ENCODE measurements at places on chromosomes 13 and 19. TPM values are rescaled to one million over a fixed set of nuclear protein-coding genes. Genes with fewer than 3 reads are reported as not detected.

ABHD8 gene
- total RNA-seq, result 6.0 TPM

C19orf33 gene
- not detected for total RNA-seq

FPR2 gene
- not detected for total RNA-seq

ZNF554 gene
- total RNA-seq, result 2.3 TPM

ANKRD24 gene
- total RNA-seq, result 0.90 TPM

NOTCH3 gene
- 0.04 TPM for total RNA-seq

KRTDAP gene
- not detected for total RNA-seq

- DNase-seq, result no peak
Observed at GRCh38 chr13:104648291-104648690, 1582.1 kb upstream of the SLC10A2 start.

- no peak for DNase-seq
Observed at GRCh38 chr13:94009701-94010100, 469.8 kb downstream of the DCT start.

DNA sequence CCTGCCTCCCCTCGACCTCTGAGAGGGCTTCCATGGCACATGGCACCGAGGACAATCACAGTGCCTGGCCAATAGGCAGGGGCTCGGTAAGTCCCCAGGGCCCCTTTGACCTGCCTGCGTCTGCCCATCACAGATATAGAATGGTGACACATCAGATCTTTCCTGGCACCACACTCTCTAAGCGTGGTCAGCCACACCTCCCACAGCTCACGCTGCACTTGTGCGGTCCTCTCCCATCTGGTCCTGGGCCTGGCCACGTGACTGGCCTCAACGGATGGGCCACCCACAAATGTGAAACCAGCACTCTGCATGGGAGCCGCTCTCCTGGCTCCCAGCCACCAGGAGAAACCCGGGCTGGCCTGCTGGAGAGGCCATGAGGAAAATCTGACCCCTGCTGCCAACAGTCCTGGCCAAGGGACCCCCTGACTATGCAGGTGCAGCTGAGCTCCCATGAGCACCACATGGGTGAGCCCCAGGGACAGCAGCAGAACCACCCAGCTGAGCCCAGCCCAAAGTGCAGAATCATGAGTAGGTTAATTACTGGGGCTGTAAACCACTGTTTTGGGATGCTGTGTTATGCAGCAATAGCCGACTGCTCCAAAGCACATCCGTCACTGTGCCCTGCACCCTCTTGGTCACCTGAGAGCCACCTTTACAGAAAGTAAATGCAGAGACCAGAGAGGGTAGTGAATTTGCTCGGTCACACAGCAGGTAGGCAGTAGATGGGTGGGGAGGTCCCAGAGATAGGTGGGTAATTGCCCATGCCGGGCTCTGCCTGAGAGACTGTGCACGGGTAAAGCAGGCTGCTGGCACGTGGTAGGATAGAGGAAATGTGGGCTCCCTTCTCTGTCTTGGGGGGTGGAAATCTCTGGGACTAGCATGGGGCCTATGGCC, 9.7 kb upstream of the MEF2B start:
- DNase-seq, result no peak

DNA sequence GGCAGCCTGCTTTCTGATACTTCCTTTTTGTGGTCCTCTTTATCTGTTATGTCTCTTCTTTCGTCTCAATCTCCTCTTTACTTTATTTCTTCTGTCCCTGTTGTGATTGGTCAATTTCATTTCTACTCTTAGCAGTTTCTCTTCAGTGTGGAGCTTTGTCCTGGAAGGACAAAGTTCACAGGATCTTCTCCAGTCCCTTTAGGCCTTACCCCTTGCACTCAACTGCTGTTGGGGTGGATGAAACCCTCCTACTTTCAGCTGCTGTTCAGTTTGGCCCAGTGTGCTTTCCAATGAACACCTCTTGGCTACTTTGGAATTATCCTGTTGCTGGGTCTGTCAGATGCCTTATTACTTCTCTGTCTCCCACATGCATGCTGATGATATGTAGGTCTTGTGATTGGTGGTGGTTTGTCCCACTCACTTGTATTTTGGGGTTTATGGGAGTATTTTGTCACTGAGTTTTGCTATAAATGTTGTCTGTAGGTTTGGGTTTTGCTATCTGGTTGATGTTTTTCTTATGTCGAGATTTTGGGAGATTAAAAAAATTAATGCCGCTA, 24.8 kb downstream of the WDR62 start:
- no peak for DNase-seq

DNA sequence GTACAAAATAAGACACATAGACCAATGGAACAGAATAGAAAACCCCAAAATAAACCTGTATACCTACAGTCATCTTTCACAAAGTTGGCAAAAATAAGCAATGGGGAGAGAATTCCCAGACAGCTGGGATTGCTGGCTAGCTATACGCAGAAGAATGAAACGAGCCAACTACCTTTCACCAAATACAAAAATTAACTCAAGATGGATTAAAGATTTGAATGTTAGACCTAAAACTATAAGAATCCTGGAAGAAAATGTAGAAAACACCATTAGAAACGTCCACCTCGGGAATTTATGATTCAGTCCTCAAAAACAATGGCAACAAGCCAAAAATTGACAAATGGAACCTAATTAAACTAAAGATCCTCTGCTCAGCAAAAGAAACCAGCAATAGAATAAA, 408.1 kb upstream of the SLITRK1 start:
- no peak for DNase-seq

DNA sequence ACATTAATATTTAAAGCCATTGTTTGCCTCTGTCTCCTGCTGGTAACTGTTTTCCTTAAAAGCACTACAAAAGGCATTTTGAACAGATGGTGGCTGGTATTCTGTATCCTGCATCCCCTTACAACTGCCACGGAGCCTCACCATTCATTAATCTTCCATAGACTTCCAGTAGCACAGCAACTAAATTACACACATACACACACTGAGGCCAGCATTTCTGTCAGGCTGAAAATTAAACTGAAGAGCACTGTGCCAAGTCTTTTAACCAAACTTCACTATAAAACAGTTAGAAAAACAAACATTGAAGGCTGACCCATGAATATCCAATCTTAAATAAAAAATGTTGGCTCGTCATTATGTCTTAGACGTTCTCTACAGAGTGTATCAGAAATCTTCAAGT, 697.8 kb downstream of the DACH1 start:
- DNase-seq, result no peak

- DNase-seq, result peak; percentile 35
Observed at GRCh38 chr19:532561-533363, 1.2 kb downstream of the CDC34 start.

- peak; percentile 50 for DNase-seq
Observed at GRCh38 chr19:4083677-4084546, 17.2 kb upstream of the ZBTB7A start.

GRCh38 chr19:37979547-37980082, 72.6 kb downstream of the SIPA1L3 start:
- DNase-seq, result no peak

DNA sequence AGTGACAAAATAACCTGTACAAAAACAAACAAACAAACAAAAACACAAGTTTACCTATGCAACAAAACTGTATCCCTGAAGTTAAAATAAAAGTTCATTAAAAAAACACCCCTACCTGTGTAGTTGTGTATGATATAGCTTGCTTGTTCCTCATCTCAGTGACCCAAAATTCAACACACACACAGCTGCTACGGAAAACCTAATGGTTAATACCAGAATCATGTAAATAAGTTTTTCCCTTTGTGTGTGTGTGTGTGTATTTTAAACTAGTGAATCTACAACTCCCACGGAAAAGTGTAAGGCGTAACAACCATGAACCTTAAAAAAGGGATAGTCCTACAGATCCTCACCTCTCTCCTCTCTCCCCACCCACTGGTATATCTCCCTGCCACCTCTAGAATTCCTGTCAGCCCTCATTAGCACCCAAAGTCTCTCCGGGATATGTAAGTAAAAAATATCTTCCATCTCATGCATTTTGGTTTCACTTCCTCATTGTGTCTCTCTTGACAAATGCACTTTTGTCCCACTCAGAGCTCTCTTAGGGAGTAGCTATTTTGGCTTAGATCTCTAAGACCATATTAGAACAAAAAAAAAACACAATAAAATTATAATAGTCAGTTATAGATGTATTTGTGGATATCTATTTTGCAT, 2236.5 kb downstream of the PCDH9 start:
- DNase-seq, result no peak

DNA sequence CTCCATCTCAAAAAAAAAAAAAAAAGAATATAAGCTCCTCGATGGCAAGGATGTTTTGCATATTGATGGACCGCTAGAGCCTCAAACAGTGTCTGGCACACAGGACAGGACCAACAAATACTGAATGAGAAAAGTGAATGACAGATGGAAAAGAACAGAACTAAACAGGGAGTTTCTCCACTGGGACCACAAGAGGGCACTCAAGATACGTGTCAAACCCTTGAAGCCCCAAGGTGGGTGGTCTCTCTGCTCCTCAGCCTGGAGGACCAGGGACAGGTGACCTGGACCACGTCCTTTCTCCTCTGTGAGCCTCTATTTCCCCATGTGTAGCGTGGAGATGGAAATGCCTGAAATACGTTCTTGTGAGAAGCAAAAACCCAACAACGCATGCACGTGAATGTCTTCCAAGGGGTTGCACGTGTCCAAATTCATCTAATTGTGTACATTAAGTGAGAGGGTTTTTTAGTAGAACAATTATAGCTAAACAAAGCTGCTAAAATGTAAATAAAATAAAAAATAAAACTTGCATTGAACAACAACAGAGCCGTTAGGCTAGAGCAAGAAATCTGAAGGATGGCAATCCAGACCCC, 5.7 kb upstream of the CDC42EP5 start:
- DNase-seq, result no peak

DNA sequence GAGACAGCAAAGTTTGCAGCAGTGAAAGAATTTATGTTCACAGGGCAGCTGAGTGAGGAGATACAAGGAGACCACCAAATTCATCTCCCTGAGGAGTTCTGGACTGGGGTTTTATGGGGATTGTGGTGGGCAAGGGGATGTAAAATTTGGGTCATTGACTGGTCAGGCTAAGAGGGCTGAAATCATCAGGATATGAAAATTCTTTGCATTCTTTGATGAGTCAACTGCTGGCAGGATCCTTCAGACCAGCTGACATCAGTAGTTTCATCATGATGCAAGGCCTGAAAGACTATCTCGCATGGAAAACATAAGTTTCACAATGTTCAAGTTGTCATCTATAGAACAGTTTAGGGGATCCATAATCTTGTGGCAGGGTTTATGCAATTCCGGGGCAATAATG, 869.5 kb upstream of the PCDH9 start:
- no peak for DNase-seq

GRCh38 chr13:23848646-23849141, 40.5 kb downstream of the MIPEP start:
- DNase-seq, result no peak

- no peak for DNase-seq
Observed at GRCh38 chr13:45356966-45357672, 16.1 kb upstream of the TPT1 start.

DNA sequence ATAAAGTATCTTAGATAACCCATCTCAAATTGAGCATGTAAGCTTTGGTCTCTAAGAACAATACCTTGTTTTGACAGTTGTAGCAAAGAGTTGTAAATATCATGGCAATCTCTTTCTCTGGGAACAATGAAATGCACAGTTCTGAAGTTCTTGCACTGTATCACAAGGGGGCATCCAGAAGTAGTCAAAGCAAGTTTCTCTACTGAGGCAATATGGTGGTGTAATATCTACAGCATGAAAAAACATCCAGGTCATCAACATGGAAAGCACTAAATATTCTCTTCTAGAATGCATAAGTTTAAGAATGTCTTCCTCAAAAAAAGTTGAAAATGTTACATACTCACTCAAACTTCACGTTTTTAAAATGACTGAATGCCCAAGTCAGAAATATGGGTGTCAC, 19.6 kb downstream of the MTMR6 start:
- DNase-seq, result peak; percentile 2

DNA sequence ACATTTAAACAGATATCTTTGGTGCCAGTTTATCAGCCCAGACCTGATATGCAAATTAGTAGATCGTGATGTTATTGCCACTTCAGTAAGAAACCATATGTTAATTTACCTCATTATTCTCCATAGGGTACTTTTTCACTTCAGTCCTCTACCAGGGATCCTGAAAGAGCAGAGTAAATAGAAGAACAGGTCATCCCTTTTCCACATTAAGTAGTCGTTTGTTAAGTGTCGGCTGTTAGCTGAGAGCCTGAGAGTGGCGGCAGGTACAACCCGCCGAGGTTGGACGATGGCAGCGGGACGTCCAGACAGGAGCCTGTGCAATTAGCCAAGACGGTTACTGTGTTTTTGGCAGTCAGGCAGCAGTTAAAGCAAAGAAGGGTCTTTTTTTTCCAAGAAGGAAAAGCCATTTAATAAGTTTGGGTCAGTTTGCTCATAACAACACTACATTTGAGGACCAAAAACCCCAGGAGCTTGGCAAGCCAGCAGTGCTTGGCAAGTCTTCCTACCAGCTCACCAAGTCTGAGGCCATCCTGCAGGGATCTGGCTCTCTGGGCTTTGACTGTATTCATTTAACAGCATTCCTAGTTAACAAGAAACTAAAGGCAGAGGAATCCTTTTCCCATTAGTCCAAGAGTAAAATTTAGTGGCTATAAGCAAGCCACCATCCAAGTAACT, 231.8 kb downstream of the SHISA2 start:
- no peak for DNase-seq

DNA sequence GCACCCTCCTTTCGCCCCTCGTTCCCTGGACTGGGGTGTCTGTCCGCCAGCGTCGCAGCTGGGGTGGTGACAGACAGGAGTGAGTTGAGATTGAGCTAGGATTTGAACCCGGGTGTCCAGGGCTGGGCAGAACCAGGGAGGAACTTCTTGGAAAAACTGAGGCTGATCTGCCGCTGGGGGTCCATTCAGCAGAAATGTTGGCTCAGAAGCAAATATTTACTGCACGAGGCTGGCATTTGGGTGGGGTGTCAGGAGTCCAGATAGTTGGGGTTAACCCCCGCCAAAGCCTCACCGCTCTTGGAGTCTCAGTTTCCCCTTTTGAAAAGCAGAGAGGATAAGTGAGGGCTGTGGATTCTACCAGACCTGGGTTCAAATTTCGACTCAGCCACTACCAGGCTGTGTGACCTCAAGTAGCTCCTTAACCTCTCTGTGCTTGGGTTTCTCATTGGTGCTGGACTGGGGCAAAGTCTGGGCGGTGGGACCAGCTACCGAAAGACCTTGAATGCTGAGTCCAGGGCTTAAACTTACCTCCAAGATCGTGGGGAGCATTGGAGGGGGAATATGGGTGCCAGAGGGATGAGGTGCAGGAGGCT, 20.9 kb downstream of the MAST3 start:
- DNase-seq, result peak; percentile 18

DNA sequence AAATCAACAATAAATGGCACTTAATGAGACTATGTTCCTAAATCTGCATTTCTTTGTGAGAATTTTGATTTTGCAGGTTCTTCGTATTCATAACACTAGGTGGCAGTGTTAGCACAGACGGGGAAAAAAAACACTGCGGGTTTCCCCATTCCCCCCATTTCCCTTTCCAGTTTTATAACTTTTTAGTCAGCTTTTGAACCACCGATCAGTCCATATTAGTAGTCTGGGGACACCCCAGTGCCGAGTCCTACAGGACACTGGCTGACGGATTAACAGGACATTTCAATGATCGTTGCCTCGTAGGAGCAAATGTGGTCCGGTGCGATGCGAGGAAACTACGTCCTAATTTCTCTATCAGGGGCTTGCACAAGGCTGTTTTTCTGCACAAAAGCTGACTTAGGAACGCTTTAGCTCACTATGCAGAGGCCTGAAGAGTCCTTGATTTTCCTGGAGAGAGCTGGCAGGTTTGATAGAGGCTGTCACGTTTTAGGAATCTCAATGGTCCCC, 234.3 kb downstream of the LMO7 start:
- no peak for DNase-seq

Measured in CD8-positive, alpha-beta memory T cell (primary cell).